ENCODE measurements at places on chromosomes 12 and 14.

- no peak for DNase-seq
Measured at GRCh38 chr14:53670701-53671100, 285.9 kb downstream of the BMP4 start.

DNA sequence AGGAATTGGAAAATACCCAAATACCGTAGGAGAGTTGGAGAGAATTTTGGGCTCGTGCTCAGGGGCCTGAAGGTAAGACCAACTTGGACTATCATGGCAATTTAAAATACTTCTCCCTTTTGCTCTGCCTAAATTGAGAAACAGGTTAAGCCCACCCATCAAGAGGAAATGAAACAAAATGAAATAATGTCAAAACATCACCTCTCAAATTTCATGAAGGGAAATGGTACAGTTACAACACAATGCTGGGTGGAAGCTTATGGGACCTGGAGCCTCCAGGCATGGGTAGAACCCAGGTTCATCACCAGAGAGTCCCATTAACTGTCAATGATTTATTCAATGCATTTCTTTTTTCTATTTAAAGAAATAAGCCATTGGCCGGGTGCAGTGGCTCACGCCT, 33.7 kb downstream of the FOS start:
- peak; percentile 26 for DNase-seq

DNA sequence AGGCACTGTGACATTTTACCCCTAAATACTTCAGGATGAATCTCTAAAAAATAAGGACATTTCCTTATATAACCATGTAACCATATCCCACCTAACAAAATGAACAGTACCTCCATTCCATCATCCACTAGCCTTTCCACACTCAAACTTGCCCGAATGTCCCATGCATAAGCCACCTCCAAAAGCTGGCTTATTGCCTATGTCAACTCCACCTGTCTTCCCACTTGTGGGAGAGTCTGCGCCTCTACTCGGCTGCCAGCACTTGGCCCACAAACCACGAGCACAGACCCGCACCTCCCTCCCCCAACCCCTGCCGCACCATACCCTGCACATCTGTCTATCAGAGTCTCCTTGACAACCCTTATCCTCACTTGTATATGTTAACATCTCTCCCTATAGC, 165.8 kb downstream of the CALM1 start:
- DNase-seq, result no peak

GRCh38 chr12:62716866-62717525, 218.0 kb downstream of the PPM1H start:
- no peak for DNase-seq

All from inflammatory macrophage treated with lipopolysaccharide for 4 hours (primary cell).